Thoracic aorta (tissue), 2 donors: ENCODE measurements at places on chromosomes 2 and 18.

- no peak for DNase-seq
Observed at GRCh38 chr2:239376942-239377531, 23.8 kb downstream of the HDAC4 start.

DNA sequence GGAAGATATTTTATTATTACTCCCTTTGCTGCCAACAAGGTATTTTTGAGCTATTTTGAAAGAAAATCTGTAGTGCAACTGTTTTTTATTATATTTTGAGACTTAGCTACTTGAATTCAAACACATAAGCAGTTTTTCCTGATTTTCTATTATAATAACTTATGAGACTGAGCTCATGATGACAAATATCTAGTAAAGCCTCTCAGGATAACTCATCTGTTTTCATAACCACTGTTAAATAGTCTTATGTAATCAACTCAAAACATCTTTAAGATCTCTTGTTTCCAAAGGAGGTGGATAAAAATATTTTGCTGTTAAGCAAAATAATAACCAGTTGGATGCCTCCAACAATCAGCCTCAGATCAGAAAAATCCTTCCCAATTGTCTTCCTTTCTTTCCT lies 21.9 kb upstream of the PPP1CB start:
- no peak for DNase-seq

DNA sequence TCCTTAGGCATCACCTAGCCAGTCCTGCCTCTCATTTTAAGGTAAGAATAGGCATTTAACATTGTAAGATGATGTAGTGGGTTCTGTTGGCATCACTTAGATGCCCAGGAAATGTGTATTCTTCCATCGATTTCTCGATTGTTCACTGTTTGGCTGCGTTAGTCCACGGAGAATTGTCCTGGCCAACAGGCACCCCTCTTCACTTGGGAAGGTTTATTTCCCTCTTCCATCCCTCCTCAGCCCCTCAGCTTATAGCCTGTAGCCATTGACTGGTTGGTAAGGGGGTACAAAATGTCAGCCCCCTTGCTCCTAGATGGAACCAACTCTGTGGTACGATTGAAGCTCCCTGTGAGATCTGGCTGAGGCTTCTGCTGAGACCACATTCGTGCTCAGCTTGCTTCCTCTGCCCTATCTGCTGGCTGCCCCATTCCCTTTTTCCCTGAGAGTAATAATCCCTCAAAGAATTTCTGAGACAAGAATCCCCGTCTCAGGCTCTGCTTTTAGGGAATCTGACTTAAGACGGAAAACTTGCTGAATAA lies 43.4 kb downstream of the PLEKHA3 start:
- DNase-seq: no peak

GRCh38 chr2:32377928-32378327 lies 21.1 kb downstream of the BIRC6 start:
- DNase-seq: no peak

GRCh38 chr2:235511187-235511661 lies 17.4 kb downstream of the AGAP1 start:
- no peak for DNase-seq

- peak; percentile 45 for DNase-seq
Observed at GRCh38 chr18:10010611-10011015, 96.8 kb downstream of the VAPA start.

DNA sequence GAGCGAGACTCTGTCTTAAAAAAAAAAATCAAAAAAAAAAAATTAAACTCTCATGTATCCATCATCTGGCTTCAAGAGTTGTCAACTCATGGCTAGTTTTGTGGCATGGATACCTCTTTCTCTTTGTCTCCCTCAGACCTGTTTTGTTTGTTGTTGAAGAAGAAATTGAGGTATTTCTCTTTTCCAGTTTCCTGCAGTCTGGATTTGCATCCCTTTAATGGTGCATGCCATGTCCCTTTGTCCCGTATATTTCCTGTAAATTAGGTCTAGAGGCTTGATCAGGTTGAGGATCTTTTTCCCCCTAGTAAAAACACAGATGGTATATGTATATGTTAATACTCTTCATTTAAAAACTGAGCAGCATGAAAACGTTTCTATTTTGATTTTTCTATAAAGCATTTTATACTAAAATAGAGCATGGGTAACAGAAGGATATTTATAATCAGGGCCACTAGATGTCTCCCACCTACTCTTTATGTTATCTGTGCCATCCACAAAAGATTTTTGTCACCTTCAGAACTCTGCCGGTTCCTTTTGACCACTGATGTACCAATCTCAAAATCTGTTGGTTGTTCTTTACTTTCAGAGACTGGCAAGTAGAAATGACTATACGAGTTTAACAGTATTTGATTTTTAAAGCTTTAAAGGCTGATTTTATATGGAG lies 80.1 kb downstream of the GALNT1 start:
- DNase-seq: no peak

GRCh38 chr2:161121622-161122021 lies 38.6 kb upstream of the TANK start:
- DNase-seq: no peak

DNA sequence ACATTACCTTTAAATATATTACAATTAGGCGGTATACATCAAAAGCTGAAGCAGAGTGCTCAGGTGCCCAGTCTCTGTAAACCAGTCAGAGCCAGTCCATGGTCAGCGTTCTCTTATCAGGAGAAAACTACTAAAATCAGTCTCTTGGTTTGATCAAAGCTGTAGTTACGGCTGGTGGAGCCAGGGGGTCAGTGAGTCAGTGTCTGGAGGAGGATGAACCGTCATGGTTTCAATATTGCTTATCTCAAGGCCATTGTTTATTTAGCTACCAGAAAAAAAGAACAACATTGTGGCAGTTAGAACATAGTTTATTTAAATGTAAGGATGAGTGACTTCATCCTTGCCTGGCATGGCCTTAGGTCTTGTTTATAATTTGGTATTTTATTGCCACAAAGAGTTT lies 71.3 kb upstream of the NYAP2 start:
- DNase-seq: no peak

- no peak for DNase-seq
Observed at GRCh38 chr18:42094875-42095274, 139.8 kb downstream of the PIK3C3 start.

DNA sequence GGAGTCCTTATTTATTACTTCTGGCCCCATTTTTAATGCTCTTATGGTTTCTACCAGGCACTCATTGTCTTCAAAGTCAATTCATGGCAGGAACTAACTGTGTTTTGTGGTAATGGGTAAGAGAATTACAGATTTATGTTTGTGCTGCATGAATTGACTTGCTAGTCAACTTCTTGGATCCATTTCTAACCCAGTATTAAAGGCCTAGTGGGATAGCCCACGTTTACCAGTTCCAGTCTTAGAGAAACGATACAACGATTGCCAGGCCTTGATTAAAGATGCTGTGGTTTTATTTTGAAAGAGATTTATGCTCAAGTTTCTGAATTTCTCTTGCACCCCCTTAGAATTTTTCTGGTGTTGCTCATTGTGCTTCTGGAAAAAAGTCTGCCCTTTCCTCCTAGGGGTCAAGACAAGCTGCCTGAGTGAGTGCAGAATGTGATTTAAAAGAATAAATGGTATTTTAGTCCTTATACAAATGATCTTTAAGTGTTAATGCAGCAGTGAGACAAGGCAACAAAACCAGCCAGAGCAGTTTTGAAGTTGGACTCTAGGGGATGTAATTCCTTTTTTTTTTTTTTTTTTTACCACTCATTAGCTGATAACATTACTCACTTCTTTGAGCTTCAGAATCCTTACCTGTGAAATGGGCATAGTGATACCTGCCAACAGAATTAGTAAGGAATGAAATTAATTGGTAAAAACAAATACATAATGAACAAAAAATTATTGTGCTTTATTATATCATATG lies 101.5 kb downstream of the ARHGAP15 start:
- no peak for DNase-seq
